ENCODE measurements at places on chromosomes 5 and 9.

GRCh38 chr9:110808599-110808980 is 140.0 kb downstream of the MUSK start:
- DNase-seq, result no peak

- no peak for DNase-seq
Observed at GRCh38 chr9:125816321-125816720, 69.1 kb downstream of the PBX3 start.

- DNase-seq, result no peak
Observed at GRCh38 chr5:6719417-6719816, 6.2 kb downstream of the TENT4A start.

GRCh38 chr5:133744051-133744959 is 132.0 kb upstream of the FSTL4 start:
- DNase-seq, result no peak

DNA sequence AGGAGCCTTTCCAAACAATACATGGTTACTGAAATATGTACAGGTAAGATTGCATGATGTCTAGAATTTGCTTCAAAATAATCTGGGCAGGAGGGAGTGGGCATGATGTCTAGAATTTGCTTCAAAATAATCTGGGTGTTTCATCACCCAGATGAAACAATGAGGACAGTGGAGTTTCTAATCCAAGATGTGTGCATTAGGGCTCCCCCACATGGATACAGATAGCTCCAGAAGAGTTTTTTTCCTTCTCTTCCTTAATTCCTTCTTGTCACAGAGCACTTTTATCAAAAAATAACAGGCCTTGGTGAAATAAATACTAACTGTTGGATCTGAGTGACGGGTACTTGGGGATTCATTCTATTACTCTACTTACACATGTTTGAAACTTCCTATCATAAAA is 14.9 kb downstream of the ATOX1 start:
- DNase-seq, result no peak

DNA sequence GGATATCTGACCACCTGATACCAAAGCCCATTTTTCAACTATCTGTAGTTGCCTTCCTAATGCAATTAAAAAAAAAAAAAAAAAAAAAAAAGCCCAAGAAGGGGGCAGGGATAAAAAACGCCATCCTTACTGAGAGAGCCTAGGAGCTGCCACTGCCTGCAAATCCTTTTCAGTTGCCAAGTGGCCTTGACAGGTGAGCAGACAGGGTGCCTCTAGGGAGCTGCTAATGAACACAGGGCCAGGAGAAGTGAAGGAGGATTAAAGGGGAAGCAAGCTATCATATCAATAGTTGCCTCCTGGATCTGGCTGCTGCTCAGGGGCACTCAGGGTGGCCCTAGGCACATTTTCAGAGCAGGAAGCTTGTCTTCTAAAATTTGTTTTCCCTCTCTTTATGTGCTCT is 547.4 kb downstream of the TLE1 start:
- no peak for DNase-seq

- no peak for DNase-seq
Observed at GRCh38 chr5:41903382-41903891, 707 bp upstream of the RIMOC1 start.

DNA sequence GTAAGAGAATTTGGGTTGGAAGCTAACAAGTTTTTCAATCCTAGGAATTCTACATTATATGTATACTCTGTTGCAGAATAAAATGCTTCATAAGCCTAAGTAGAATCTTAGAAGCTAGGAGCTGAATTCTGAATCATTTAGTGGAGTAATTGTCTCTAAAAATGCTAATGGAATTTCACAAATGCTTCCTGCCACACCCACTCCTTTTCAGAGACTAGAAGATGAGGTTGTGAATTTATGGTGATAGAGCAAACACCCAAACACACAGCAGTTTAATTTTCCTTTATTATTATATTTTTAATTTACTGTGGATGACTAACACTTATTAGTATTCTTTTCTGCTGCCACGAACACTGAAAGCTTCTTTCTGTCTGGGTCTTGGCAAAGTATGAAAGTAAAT is 208.0 kb upstream of the PDE4D start:
- DNase-seq, result no peak

DNA sequence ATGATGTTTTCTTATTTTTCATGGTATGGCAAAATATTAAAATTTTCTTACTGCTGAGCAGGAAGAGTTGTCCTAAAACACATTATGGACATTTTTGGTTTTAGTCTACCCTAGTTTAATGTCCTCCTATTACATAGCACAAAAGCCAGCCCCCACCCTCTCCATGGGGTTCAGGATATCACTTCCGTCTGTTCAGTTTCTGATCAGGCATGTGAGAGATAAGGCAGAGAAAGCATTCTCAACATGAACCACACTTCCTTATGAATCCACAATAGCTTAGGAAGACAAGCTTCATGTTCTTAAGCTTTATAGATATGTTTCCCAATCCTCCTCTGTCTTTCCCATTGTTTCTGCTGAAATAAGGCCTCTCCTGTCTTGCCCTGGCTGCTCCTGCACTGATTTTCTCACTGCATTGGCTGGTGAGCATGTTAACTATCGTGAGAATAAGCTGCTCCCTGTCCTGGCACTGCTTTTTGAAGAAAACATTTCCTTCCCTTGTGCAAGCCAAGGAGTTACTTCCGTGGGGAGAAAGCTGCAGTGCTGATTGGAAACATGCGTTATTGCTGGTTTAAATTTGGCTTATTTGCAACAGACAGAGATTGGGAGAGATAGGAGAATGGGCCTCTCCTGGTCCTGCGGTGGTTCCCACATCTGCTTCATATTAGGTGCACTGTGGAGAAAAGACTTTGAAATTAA is 260.3 kb upstream of the RPS23 start:
- DNase-seq, result no peak

DNA sequence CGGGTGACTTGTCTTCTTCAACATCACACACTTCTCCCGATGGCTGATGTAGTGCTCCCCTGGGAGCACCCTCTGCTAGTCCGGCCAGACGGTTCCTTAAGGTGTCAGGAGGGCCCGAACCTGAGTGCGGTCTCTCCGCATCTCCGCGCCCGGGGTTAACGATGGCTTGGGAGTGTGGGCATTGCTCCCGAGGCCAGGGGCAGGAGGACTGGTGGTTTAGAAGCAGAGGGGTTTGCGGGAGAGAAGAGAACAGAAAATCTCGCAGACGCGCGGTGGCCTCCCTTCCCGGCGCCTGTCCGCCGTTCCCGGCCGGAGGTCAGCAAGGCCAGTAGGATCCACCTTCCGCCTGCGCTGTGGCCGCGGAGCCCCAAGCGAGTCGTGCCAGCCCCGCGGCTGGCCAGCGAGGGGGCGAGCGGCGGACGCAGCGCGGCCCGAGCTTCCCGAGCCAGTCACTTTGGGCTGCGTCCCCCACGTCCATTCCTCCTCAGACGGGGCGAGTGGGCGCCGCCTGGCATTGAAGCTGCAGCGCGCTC is 700 bp downstream of the CDO1 start:
- no peak for DNase-seq

DNA sequence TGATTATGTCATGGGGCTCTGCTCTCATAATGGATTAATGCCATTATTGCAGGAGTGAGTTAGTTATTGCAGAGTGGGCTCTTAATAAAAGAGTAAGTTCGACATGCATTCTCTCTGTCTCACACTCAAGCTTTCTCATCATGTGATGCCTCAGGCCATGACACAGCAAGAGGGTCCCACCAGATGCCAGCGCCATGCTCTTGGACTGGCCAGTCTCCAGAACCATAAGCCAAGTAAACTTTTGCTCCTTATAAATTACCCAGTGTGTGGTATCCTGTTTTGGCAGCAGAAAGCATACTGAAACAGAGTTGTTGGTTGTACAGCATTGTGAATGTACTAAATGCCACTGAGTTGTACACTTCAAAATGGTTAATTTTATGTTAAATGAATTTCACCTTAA is 138.1 kb downstream of the MYO10 start:
- no peak for DNase-seq

- peak; percentile 60 for DNase-seq
Observed at GRCh38 chr9:87725900-87726709, at the start of gene CTSL. Gene CTSL (plus strand): TSS chr9:87726119. CDS start chr9:87727604, 1,485 bp downstream.

DNA sequence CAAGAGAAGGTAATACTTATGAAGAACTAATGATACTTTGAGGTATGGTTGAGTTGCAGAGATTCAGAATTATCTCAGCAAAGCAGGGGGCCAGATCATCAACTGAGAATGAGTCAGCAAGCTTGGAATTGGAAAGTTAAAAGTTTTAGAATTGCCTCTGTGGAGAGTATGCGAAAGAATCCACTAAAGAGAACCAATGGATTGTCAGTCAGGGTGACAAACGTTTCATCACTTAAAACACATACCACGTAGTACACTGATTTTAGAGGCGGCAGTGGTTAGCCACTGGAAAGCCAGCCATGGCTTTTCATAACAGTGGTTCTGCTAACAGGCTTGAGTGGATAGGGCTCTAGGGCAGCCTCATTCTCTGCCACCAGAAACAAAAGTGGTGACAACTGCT is 30.7 kb downstream of the AOPEP start:
- DNase-seq, result no peak

GRCh38 chr9:22065431-22066200 is 56.5 kb upstream of the CDKN2B start:
- DNase-seq, result no peak

DNA sequence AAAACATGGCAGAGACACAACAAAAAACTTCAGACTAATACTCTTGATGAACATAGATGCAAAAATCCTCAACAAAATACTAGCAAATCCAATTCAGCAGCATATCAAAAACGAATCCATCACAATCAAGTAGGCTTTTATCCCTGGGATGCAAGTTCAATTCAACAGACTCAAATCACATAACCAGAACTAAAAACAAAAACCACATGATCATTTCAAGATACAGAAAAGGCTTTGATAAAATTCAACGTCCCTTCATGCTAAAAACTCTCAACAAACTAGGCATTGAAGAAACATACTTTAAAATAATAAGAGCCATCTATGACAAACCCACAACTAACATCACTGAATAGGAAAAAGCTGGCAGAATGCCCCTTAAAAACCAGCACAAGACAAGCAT is 93.6 kb downstream of the TUSC1 start:
- no peak for DNase-seq

- DNase-seq, result no peak
Observed at GRCh38 chr5:101424530-101425175, 521.6 kb upstream of the ST8SIA4 start.

GRCh38 chr9:28301281-28301680 is 728.0 kb upstream of the C9orf72 start:
- DNase-seq, result no peak

DNA sequence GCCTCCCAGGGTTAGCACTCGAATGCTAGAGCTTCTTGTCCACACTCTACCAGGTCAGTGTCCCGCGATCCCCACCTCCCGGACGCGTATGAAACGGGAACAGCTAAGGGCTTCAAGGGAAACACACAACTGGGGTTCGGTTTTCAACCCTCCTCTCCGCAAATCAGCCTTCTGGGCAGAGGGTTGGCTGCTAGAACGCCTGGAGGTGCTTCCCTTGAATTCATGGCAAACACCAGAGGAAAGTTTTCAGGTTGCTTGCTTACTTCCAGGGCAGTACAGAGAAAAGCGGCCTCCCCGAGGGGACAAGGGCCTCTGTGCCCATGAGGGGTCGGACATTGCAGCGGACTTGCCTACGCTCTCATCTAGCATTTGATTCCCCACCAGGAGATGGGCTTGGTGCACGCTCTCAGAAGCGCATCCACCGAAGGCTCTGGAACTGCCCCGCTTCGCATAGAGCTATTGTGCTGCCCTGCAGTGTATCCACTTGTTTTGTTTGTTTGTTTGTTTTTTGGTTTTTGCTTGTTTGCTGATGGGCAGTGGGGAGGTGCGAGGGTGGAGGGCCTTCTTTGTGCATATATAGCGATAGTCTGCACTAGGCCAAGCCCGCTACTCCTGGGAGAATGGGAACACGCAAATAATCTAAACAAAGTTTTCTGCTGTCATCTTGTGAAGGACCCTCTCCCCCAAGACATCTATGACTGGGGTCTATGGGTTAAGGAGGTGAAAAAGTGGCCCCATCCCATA is 1.3 kb upstream of the DMRT3 start:
- no peak for DNase-seq

DNA sequence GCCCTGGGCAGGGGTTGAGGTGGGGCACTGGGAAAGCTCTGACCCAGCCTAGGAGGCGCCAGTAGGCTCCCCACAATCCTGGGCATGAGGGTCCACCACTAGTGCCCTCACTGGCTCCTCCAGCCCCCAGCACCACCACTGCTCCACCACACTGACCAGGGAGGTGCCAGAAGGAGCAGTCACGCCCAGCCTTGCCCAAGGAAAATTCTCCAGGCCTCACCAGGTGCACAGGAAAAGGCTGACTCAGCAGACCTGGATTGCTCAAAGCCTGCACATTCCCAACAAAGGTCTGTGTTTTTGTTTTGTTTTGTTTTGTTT is 62.9 kb downstream of the ZNF354C start:
- no peak for DNase-seq

DNA sequence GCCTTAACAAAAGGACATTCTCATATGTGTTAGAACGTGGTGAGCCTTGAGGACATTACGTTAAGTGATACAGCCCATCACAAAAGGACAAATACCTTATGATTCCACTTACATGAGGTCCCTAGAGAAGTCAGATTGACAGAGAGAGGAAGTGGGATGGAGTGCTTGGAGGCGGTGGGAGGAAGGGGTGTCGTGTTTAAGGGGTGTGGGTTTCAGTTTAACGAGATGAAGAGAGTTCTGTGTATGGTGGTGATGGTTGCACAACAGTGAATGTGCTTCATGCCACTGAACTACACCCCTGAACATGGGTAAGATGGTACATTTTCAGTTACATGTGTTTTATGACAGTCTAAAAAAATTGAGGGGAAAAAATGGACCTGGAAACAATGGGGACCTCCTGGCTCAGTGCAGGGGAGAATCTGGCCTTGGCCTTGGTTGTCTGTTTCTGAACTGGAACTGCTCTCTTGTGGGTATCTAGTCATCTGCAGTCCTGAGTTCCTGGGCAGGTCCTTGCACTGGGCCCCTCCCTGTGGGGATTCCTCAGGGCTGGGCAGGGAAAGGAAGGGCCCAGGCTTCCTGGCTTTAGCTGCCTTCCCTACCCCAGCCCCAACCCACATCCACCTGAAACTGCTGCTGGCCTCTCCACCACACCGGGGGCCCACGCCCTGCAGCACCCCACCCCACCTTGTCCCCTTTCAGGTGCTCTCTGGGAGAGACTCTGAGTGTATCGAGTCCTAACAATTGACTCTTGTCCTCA is 17.8 kb downstream of the LRRC8A start:
- DNase-seq, result peak; percentile 16

DNA sequence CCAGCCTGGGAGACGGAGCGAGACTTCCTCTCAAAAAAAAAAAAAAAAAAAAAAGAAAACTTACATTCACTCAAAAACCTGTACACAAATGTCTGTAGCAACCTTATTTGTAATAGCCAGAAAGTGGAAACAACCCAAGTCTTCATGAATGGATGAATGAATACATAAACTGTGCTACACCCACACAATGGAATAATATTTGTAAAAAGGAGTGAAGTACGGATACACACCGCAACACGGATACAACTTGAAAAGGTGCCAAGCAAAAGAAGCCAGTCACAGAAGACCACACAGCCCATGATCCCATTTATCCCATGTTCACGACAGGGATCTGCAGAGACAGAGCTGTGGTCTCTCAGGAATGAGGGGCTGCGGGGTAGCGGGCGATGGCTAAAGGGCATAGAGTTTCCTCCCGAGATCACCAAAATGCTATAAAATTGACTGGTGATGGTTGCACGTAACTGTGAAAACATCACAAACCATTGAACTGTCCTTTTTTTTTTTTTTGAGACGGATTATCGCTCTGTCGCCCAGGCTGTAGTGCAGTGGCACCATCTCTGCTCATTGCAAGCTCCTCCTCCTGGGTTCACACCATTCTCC is 76.2 kb upstream of the COL5A1 start:
- no peak for DNase-seq

All from activated naive CD4-positive, alpha-beta T cell treated with Interleukin-2 at 50 U/mL for 16 hours (primary cell).